ENCODE measurements at places on chromosomes 11 and 22. TPM values are rescaled to one million over a fixed set of nuclear protein-coding genes. Genes with fewer than 3 reads are reported as not detected.

DNA sequence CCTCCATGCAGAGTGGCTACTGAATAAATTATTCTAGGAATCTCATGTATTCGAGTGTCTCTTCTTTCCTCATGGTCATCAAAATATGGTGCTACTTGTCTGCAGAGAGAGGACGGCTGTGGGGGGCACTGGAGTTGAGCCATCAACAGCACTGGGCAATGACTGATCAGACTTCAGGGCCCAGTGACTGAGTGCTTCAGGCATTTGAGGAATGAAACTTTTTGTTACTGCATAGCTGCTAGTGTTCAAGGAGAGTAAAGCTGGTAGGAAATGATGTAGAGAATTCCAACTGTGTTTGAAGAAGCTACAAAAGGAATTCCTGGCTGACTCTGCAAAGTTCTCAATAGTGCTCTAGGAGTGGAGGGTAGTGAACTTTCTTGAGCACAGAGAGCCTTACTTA lies 277.7 kb downstream of the CADM1 start:
- no peak for DNase-seq

- peak; percentile 88 for DNase-seq
Measured at GRCh38 chr11:9748361-9748970, 84.6 kb downstream of the SWAP70 start.

- no peak for DNase-seq
Measured at GRCh38 chr11:111167666-111168065, 77.9 kb upstream of the POU2AF2 start.

GRCh38 chr11:77345621-77346020 lies 44.1 kb upstream of the GDPD4 start:
- DNase-seq = no peak

GRCh38 chr11:102172127-102172848 lies 62.0 kb downstream of the YAP1 start:
- DNase-seq = peak; percentile 20

Gene OR8G1
- total RNA-seq = not detected

Gene ABCG4
- total RNA-seq = 0.05 TPM

Gene MGAT3
- not detected for total RNA-seq

- DNase-seq = peak; percentile 57
Measured at GRCh38 chr11:134037046-134037908, 31.6 kb upstream of the JAM3 start.

Gene OR6T1
- total RNA-seq = not detected

Gene C11orf91
- not detected for total RNA-seq

DNA sequence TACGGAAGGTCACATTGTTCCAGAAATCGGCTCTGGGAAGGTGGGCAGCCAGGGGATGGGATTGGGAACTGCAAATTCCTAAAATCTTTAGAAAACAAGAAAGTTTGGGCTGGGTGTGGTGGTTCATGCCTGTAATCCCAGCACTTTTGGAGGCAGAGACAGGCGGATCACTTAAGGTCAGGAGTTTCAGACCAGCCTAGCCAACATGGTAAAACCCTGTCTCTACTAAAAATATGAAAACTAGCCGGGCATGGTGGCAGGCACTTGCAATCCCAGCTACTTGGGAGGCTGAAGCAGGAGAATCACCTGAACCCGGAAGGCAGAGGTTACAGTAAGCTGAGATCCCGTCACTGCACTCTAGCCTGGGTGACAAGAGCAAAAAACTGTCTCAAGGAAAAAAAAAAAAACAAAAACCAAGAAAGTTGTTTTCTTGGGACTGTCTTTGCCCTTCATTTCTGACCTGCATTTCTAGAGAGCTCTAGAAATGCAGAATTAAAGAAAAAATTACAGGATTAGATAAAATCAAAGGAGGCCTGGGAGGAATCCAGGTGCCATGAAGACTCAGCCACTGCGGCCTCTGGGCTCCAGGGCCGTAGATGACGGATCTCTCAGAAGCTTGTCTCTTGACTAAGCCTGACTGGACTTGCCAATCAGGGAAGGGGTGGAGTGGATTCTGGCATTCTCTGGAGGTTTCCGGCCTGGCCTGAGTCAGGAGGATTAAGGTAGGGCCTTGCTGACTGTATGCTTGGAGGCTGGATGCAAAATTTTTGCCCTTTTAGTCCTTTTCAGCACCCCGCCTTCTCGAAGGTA lies 5.3 kb upstream of the MALAT1 start:
- DNase-seq = peak; percentile 95

Gene APOA4
- not detected for total RNA-seq

- no peak for DNase-seq
Measured at GRCh38 chr11:124172101-124172500, 11.0 kb upstream of the OR10D3 start.

GRCh38 chr11:7449841-7450214 lies 35.5 kb upstream of the OLFML1 start:
- DNase-seq = no peak

Gene MUC6
- total RNA-seq = not detected

GRCh38 chr22:36433318-36434231 lies 45.8 kb upstream of the MYH9 start:
- DNase-seq = no peak
